ENCODE measurements at places on chromosomes 6 and 20.

- no peak for DNase-seq
Measured at GRCh38 chr6:15682965-15683822, 20.4 kb upstream of the DTNBP1 start.

GRCh38 chr20:63553933-63554290 lies at the start of gene FNDC11:
Gene FNDC11 (plus strand): TSS chr20:63554159. CDS start chr20:63555664, 1,505 bp downstream.
- DNase-seq = peak; percentile 16

GRCh38 chr6:159646733-159647132 lies 46.3 kb downstream of the SOD2 start:
- no peak for DNase-seq

DNA sequence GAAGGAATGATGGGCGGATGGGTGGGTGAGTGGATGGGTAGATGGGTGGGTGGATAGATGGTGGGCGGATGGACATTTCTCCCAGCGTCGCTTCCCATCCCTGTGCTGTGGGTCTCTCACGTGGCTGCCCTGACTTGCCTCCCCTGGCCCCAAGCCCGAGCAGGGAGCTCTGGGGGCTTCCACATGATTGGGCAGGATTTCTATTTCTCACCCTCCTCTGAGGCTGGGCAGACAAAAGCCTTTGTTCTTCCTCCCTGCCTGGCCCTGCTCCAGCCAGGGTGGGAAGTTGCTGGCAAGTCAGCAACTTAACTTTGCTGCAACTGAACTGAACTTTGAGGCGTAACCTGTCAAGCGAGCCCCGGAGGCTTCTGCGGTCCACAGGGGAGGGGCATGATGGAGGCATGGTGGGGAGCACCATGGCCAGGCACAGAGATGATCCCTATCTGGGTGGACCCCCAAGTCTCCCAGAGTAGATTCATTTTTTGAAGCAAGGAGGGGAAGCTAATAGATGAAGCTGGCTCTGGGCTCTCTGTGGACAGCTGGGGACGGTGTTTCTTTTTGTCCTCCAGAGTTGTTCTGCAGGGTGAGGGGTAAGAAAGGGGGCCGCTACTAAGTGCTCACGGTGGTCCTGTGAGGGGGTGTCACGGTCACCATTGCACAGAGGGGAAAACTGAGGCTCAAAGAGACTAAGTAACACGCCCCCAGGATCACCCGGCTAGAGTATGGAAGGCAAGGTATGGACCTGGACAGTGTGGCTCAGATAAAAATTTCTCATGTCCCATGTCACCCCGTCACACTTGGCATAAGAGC lies 140.1 kb downstream of the CEBPB start:
- DNase-seq = no peak

GRCh38 chr6:43778131-43778855 lies 8.3 kb downstream of the VEGFA start:
- DNase-seq = no peak

GRCh38 chr20:49444553-49444990 lies 37.9 kb downstream of the KCNB1 start:
- DNase-seq = no peak

DNA sequence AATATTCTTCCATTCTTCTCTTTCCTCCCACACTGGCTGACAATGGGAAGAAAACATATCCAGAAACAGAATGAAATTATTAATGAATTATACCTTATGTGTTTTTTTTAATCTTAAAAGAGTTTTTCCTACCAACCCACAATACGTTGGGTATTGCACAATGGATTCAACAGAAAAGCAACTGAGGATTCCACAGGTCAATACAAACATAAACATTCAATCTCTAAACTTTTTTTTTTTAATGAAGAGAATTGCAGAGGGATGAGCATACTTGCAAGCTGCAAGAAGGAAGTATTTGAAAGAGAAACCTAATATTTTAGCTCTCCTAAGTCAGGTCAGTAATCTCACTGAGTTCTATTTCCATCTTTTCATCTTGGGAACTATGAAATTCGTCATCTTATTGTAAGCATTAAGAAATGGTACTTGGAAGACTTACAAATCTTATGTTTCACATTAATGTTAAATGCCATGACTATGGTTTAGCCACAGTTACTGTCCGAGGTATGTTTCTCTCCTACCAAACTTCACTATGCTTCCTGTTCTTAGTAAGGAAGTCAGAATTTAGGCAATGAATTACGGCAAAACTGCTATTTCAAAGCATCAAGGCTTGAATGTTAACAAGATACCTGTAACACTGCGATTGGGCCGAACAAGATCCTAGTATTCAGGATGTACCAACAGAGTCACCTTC lies 100.8 kb downstream of the HIVEP2 start:
- no peak for DNase-seq

GRCh38 chr6:81235512-81235911 lies 517.0 kb downstream of the TENT5A start:
- no peak for DNase-seq

- no peak for DNase-seq
Measured at GRCh38 chr6:2684103-2684749, 66.5 kb downstream of the MYLK4 start.

DNA sequence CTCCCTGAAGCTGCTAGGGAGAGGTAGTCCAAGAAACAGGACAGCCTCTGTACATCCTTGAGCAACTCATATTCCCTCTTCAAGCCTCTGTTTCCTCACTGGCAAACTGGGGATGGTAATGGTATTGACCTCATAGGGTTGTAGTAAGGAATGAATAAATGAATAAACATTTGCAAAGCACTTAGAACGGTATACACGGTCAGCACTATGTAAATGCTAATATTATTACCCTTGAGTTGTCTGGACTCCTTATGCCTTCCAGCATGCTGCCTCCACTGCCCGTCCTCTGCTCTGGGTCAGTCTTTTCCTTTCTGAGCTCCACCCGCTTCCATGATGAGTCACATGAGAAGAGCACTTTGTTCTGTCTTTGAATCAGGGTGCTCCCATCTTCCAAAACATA lies 50.6 kb downstream of the KHDC1L start:
- DNase-seq = no peak

GRCh38 chr6:55980627-55981211 lies 105.3 kb upstream of the BMP5 start:
- no peak for DNase-seq

DNA sequence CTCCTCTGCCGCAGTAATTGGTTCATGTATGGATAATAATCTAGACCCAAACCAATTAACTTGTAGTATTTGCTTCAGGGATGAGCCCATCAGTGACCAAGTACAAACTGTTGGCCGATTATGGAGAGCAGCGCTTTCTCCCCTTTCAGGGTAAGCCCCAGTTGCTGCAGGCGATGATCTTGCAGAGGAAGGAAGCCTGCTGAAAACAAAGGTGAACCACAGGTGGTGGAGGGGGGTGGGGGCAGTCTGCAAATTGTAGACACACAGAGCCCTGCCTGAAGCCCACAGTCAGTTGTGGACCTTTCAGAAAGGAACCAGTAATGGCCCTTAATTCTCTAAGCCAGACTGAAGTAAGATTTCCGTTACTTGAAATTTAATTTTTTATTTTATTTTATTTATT lies 167.9 kb upstream of the JARID2 start:
- no peak for DNase-seq

DNA sequence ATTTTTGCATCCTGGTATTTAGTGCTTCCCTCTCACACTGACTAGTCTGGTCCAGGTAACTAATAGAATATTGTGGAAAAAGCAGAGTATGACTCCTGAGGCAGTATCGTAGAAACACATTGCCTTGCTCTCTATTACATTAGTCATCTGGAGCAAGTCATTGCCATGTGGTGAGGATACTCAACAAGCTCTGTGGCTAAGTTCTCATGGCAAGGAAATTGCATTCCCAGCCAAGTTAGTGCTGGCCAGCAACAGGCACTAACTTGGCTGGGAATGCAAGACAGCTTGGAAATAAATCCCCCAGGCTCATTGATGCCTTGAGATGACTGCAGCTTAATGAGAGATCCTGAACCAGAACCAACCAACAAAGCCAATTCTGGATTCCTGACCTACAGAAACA lies 39.7 kb upstream of the HTR1B start:
- no peak for DNase-seq

DNA sequence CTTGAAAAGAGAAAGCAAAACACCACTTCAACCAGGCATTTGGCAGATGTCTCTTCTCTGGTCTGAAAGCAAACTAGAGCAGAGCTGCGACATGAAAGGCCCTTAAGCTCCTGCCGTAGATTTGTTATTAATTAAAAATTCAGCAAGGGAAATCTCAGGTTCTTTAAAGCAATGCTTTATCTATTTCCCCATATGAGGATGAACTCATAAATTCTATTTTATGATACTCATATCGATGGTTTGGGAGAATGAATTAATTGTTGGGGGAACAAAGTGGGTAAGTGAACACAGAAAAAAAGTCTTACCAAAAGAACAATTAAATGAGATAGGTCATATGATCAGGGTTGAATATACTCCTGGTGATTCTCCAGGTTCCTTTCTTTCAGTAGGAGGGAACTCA lies 464.7 kb upstream of the SLC35B3 start:
- DNase-seq = no peak

GRCh38 chr6:8057793-8058192 lies 6.4 kb downstream of the BLOC1S5 start:
- DNase-seq = no peak

DNA sequence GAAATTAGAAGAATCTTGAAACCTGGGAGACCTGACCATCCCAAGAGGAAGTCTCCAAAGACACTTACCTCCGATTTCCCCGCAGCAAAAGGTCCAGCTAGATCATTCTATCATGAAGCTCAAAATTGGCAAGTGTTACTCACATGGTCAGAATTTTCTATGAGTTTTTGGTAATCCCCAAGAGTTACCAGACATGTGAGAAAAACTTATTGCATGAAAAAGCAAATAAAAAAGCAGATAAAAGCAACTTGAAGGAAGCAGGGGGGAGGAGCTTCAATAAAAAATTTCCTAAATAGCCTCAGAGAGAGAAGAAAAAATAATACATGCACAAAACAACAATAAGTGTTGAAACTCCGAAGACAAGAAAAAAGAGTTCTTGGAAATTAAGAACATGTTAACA lies 27.3 kb downstream of the VNN1 start:
- DNase-seq = no peak

DNA sequence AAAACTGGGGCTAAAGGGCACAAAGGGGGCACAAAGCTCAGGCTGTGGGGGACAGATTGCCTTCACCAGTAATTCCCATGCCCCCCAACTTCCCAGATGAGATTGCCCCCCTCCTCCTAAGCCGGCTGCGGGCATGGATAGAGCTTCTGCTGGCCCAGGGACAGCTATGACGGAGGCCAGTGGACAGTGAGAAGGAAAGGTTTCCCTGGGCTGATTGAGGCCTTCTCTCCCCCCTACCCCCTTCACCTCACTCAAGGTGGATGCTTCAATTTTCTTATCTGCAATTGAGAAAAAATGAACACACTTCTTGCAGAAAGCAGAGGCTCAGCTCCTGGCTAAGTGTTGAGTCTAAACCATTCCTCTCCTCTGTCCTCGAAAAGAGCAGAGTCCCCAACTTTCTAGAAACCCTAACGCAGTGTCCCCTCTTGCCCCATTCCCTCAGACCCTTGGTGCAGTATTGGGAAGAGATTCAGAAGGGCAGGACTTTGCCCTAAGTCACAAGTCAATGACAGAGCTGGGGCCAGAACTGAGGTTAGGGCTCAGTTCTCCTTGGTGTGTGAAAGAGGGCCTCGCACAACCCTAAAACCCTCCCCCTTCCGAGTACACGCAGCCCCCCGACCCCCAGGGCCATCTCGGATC lies 808 bp downstream of the SDC4 start:
- DNase-seq = no peak

- DNase-seq = no peak
Measured at GRCh38 chr6:168286116-168286515, 33.5 kb downstream of the DACT2 start.

GRCh38 chr6:168122521-168122920 lies 43.5 kb upstream of the FRMD1 start:
- DNase-seq = no peak

DNA sequence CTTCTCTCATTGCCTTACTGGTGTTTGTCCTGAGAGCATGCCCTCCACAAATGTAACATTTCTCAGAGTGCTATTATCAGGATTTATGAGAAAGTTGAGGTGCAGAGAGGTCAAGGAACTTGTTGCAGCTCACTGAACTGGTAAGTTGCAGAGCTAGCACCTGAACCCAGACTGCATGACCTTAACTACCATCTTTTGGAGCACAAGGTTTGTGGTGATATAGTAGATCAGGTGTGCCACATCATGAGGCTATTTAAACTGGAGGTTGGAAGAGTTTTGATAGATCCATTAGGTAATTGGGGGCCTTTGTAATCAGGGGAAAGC lies 112.0 kb upstream of the CITED2 start:
- no peak for DNase-seq

DNA sequence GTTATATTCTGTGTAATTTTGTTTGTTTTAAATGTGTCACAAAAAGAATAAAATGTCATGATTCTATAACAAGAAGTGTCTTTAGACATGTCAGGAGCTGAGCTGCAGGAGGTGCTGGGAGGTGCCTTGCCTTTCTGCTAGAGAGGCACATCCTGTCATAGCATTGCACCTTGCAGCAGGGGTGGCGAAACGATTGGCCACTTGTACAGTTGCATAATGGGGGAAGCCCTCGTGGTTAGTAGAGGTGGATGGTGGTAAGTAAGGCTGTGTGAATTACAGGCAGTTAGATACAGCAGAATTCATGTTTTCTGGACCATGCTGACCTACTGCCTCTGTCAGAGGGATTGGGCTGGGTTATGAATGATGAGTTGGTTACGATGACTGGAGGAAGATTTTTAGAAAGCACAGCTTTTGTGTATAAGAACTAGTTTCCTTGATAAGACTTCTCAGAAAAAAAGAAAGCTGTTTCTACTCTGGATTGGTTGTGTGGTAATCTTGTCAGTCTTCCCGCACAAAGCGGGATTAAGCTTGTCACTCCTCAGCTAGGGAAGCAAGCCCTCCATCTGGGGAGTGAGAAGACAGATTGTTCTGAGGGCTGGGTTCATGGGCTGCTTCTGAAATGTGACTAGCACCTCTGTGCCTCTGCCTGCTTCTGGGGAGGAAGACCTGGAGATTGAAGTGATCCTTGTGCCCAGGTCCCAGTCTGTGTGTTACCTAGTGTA lies 74.9 kb downstream of the FOXO3 start:
- DNase-seq = no peak

- no peak for DNase-seq
Measured at GRCh38 chr20:45701104-45701503, 734 bp upstream of the WFDC13 start.

DNA sequence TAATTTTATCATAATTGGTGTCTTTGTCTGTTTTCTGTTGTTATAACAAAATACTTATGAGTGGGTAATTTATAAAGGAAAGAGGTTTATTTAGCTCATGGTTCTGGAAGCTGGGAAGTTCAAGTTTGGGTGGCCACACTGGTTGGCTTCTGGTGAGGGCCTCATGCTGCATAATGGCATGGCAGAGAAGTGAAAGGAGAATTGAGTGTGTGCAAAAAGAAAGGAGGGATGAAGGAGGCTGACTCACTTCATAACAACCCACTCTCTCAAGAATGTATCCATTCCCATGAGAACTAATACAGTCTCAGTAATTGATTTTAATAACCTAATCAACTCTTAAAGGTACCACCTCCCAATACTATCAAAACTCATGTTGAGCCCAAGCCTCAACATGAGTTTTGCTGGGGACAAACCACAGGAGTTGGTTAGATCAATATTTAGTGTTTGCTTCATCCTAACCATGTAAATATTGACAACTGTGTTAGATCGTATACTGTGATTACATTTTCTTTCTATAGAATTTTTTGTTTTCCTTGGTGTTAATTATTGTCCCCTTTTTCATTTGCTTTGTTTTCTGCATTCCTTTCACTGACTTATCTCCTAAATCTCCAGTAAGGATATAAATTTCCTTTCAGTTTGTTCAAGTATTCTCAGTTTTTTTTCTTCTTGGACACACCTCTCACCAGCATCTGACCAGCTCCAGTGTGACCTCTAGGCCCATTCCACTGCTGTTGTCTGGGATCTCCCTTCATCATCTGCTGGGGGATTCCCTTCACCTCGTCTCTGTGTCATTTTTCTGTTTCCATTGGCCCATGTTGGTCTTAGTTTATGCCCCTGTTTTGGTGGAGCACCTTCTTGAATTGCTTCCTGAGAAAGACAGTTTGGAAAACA lies 54.8 kb upstream of the SCGN start:
- DNase-seq = no peak
